Prostate gland (tissue), 2 donors: ENCODE measurements at places on chromosomes 11 and 22.

DNA sequence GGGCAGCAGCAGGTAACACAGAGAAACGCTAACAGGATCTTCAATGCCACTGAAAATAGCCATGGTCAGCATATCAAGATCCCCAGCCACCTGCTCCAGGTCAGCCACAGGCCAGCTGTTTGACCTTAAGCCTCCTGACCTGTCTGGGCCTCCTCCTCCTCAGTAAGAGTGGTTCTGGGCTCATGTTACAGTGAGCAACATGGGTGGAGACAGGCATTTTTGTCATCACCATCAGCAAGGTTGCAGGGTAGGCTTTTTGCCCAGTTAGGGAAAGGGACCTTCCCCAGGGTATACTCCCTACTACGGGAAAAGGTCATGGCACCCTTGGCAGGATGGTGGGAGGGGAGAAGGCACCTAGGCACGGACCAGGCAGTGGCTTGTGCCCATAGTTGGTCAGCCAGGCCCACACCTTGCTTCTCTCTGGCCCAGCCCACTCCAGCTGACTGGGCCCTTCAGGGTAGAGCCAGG is 131.8 kb upstream of the PARVA start:
- DNase-seq: no peak

GRCh38 chr11:57779276-57779675 is 17.7 kb downstream of the CTNND1 start:
- DNase-seq: peak; percentile 74

- no peak for DNase-seq
These were observed 21.9 kb upstream of the EIF3D start for GRCh38 chr22:36550701-36551495.

GRCh38 chr22:23094260-23094659 is 23.9 kb downstream of the GNAZ start:
- no peak for DNase-seq

- no peak for DNase-seq
These were observed 752.8 kb downstream of the OPCML start for GRCh38 chr11:132779497-132779896.

DNA sequence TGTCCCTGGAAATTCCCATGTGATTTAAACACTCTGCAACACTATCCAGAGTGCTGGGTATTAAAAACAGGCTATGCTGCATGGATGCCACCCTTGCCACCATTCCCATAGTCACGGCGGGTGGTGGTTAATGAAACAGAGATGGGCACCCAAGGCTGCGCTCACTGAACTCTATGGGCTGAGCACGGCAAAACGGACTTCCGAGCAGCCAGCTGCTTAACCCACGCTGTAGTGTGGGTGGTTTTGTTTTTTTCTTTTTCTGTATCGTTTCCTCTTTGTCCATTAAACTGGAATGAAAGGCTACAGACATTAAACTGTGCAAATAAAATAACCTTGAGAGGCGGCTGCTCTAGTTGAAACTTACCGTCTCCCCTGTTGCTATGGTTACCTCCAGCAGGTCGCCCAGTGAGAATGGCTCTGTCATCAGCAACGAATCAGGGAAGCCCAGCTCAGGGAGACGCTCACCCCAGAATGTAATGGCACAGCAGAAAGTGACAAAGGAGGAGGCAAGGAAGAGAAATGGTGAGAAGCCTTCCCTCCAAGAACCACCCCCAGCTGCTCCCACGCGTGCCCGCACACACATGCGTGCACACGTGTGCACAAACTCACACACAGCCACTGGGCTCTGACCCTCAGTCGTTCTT is 102.1 kb downstream of the C11orf91 start:
- DNase-seq: no peak

DNA sequence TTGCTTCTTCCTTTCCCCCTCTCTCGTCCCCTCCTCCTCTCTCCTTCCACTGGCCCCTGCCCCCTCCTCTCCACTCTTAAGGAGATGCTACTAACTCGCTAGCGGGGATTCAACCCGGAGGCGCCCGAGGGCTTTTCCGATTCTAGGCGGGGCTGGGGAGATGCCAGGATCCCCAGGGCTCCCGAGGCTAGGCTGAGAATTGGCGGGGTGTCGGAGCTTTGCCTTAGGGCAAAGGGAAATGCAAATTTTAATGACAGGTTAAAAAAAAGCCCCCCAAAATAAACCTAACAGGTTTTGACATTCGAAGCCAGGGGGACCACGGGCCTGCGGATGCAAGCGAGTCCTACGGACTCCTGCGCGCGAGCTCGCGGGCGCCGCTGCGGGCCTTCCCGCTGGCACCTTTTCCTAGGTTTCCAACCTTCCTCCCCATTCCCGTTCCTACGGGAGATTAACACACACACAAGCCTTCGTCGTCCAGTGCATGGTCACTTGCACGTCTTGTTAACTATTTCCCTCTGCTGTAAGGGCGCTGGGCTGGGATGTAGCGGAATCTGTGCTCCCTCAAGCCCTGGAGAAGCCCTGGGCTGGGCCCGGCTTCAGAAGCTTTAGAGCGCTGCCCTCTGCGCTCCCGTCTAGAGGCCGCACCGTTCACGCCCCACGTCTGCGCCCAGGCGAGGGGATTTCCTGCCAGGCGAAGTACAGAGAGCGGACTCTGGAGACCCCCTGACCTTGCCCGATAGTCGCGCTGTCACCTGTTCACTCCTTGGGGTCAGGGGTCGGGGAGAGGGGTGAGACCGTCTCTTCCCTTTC is 729 bp upstream of the ALX4 start:
- no peak for DNase-seq

- no peak for DNase-seq
These were observed 3.8 kb upstream of the OR5A2 start for GRCh38 chr11:59429924-59430516.

DNA sequence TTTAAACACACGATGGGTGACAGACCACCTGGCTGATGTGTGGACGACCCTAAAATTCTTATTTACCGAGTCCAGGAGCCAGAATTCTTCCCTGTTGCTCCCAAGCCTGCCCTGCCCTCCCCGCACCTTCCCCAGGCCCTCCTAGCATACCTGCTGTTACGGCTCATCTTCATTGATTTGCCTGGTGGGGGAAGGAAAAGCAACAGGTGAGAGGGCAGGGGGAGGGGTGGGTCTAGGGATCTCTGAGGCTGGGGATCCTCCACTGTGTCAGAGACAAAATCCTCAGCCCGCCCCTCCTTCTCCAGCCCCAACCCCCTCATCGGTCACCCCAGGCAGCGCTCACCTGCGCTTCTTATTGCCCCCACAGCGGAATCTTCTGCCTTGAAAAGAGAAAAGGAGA is 4.0 kb downstream of the FXYD2 start:
- DNase-seq: no peak

GRCh38 chr11:87007963-87008362 is 29.8 kb upstream of the TMEM135 start:
- DNase-seq: no peak

- DNase-seq: no peak
These were observed 10.2 kb downstream of the CERK start for GRCh38 chr22:46727813-46728364.

GRCh38 chr22:38441620-38442287 is 13.2 kb downstream of the KCNJ4 start:
- no peak for DNase-seq

DNA sequence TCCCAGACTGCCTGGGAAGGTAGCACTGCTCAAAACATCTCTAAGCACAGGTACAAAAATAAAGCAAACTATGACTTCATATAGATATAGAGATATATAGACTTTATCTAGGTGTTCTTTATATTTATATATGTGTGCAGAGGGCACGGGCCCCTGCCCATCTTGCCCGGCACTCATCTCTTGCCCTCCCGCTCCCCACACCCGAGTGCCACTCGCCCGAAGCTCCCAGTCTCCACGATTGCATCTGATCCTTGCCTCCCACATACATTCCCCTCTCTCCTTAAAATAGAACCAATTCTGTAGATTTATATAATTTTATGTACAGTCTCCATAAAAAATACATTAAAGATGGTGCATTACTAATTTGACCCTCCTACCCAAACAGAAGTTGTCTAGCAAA is 55.5 kb downstream of the IGSF9B start:
- no peak for DNase-seq

DNA sequence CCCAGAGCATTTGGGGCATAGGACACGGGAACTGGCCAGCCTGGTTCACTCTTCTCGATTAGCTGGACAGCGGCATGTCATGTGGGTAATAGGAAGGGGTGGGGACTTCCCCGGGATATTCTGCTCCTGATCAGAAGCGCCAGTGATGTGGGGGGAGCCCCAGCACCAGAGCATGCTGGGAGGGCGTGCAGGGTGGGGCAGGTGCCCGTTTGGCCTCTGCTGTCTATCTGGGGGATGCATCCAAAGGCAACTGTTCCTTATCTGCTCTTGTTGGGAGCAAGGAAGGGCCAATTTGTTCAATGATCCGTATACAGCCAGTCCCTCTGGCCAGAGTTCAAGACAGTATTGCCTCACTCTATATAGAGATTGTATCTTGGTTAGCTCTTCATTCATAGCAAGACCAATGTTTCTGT is 43.6 kb downstream of the PPARA start:
- no peak for DNase-seq

DNA sequence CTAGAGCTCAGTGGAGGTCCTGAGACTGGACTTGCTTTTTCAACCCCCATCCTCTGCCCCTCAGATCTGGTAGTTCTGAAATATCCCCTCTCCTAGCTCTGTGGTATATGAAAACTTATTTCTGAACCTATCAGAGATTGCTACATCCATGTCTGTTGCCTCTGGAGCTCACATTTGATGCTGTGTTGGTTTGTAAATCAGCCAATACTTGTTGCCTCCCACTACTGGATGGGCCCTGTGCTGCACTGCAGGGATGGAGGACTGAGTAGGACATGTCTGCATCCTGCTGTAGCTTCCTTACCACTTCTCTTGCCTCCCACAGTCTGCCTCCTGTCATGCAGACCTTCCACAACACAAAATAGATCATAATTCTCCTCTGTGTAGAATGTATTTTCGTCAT is 5.2 kb downstream of the OLFML1 start:
- no peak for DNase-seq

DNA sequence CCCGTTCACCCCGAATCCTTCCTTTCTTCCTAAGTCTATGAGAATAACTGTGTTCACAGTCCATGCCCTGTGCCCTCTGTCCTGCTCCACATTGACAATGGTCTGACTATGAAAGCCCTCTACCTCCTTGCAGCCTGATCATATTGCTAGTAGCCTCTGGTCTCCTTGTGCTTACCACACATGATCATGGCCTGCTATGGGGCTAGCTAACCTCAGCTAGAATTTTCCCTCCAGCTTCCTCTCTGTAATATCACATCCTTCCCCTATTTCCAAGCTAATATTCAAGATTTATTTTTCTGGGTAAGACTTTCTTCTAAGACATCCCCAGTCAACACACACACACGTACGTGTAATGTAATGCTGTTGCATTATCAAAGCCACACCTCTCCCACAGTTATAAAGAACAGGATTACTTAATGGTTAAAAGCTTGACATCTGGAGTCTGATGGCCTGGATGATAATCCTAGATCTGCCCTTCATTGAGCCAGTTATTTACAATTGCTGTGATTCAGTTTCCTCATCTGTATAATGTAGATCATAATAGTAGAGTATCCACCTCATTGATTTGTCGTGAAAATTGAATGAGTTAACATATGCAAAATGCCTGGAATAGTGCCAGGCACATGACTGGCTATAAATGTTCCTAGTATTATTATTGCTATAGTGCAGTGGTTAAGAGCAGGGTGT is 214.4 kb upstream of the BLID start:
- DNase-seq: no peak

GRCh38 chr11:12200279-12200990 is 90.0 kb downstream of the MICAL2 start:
- DNase-seq: peak; percentile 63

DNA sequence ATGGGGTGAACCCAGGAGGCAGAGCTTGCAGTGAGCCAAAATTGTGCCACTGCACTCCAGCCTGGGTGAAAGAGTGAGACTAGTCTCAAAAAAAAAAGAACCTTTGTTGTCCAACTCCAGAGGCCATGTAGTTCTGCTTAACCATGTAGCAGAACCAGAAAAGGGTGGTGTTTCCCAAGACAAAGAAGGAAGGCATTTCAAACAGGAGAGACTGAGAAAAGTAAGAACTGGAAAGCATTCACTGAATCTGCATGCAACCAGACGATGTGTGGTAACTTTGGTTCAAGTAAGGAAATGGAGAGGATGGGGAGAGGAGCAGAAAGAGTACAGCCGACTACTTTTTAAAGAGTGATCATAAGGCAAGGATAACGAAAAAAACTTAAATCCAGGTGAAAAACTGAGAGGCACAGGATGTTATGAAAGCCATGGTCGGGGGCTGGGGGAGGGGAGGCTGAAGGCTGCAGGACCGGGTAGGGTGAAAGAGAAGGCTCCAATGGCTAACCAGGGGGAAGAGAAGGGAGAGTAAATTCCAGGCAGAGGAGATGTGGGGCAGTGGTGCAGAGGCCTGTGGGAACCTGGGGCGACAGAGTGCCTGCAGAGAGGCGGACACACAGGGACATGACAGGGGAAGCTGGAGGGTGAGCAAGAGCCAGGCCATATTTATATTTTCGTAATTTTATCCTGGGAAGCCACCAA is 48.8 kb downstream of the MAPK1 start:
- no peak for DNase-seq

GRCh38 chr22:44574640-44575380 is 76.8 kb upstream of the RTL6 start:
- DNase-seq: no peak

- no peak for DNase-seq
These were observed 664.5 kb downstream of the KCNA4 start for GRCh38 chr11:29352273-29352795.

DNA sequence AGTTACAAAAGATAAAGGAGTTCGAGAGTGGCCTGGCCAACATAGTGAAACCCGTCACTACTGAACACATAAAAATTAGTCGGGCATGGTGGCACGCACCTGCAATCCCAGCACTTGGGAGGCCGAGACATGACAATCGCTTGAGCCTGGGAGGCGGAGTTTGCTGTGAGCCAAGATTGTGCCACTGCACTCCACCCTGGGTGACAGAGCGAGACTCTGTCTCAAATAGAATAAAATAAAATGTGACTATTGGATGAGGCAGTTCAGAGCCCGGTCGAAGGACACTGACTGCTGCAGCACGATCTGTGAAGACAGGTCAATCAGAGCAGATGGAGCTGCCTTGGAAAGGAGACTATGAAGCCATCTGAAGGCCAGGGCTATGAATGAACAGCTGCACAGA is 37.7 kb upstream of the ANO1 start:
- no peak for DNase-seq

GRCh38 chr22:28594797-28595462 is 84.7 kb downstream of the TTC28 start:
- DNase-seq: no peak

DNA sequence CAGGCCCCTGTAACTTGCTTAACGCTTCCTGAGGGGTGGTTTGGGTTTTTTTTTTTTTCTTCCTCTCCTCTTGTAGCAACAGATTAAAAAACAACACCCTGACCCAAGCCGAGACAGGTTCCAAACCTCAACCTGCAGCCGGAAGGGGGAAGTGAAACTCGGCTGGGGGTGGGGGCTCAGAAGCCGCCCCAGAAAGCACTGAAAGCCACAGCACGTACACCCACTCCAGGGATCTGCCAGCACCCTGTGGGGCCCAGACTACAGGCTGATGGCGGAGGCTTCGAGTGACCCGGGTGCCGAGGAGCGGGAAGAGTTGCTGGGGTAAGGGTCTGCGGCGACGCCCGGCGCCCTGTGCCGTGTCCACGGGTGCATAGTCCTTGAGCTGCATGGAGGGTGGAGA is at the start of gene LSP1:
Gene LSP1, plus strand, starts transcription at position 208 of the 400 bp plus-strand sequence. Its CDS starts 61 bp downstream, at position 269.
- no peak for DNase-seq

- no peak for DNase-seq
These were observed 52.9 kb downstream of the C11orf58 start for GRCh38 chr11:16791191-16791961.
